Astrocyte (in vitro differentiated cells and primary cell): ENCODE measurements at places on chromosomes 1 and 21. TPM values are rescaled to one million over a fixed set of nuclear protein-coding genes. Genes with fewer than 3 reads are reported as not detected.

ELF3 gene
- total RNA-seq, result 2.5 and 2.9 TPM in 2 replicates

DNA sequence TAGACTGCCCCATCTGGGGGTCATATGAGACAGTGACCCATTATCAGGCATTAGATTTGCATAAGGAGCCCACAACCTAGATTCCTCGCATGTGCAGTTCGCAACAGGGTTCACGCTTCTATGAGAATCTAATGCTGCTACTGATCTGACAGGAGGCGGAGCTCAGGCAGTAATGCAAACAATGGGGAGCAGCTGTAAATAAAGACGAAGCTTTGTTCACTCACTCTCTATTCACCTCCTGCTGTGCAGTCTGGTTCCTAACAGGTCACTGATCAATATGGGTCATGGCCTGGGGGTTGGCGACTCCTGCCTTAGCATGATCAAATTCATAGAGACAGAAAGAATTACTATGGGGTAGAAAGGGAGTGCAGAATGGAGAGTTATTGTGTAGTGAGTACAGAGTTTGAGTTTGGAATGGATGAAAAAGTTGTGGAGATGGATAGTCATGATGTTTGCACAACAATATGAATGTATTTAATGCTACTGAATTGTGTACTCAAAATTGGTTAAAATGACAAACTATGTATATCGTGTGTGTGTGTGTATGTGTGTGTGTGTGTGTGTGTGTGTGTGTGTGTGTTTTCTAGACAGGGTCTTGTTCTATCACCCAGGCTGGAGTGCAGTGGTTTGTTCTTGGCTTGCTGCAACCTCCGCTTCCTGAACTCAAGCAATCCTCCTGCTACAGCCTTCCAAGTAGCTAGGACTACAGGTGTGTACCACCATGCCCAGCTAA is 42.2 kb downstream of the BTF3L4 start:
- no peak for DNase-seq

KRTAP7-1 gene
- total RNA-seq, result not detected in 2 replicates

- no peak for DNase-seq
Observed at GRCh38 chr1:221241157-221241556, 361.9 kb downstream of the HLX start.

LCE6A gene
- total RNA-seq, result not detected in 2 replicates

IKBKE gene
- 15.5 and 17.0 TPM in 2 replicates for total RNA-seq

DNA sequence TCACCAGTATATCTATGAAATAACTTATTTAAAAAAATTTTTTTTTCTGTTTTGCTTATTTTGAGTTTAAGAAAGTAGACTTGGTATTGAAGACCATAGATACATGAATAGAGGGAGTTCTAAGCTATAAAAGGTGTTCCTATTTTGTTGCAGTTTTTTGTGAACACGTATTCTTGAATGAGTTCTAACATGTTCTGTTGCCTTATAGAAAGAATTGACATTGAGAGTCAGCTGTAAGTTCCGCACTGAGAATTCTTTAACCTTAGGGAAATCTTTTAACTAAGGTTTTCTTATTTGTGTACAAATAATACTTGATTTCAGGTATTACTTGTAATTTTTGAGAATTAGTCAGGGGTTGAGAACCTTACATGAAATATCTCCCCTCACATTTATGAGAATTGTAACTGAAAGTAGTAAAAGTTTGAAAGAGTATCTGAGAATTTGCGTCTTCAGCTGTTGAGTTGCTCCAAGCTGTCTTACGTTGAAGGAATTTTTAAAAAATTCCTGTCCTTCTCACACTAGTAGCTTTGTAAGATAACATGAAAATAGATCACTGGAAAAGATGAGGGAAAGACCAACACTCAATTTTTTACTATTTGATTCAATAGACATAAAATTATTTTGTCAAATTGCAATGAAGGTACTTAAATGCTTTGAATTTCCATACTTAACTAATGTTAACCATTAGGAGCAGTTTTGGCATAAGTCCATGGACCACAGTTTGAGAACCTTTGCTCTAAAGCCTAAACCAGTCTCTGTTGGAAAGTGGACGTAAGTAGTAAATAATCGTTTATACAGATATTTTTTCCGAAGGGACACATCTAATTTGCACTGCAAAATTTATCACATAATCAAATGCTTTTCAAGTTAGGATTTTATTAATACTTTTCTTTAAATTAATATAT is 3.8 kb downstream of the DR1 start:
- peak; percentile 19 for DNase-seq

OR10J1 gene
- total RNA-seq, result not detected in 2 replicates

SV2A gene
- total RNA-seq, result 6.4 and 6.8 TPM in 2 replicates

DNA sequence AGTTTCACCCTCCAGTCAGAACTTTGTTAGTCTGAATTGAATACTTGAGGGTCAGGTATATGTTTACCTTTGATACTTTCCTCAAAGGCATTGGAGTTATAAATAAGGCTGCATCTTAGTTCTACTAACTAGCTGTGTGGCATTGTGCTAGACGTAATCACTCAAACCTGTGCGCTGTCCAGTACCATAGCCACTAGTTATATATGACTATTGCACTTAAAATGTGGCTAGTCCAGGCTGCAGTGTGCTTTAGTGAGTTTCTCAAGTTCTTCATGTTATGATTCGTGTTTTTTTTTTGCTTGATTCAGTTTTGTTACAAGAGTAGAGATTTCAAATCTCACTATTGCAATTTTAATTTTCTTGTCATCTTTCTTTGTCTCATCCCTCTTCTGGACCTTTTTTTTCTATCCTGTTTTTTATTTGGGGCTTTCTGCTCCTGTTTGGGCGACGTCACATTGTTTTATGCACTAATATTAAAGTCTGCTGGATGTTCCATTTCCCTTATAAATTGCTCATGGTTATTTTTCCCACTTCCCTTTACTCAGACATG is 5.7 kb downstream of the MAN1A2 start:
- DNase-seq, result peak; percentile 34

- DNase-seq, result peak; percentile 36
Observed at GRCh38 chr1:234148816-234149215, 224.4 kb upstream of the COA6 start.

GRCh38 chr1:107673006-107673405 is 292.0 kb downstream of the VAV3 start:
- DNase-seq, result no peak

DNA sequence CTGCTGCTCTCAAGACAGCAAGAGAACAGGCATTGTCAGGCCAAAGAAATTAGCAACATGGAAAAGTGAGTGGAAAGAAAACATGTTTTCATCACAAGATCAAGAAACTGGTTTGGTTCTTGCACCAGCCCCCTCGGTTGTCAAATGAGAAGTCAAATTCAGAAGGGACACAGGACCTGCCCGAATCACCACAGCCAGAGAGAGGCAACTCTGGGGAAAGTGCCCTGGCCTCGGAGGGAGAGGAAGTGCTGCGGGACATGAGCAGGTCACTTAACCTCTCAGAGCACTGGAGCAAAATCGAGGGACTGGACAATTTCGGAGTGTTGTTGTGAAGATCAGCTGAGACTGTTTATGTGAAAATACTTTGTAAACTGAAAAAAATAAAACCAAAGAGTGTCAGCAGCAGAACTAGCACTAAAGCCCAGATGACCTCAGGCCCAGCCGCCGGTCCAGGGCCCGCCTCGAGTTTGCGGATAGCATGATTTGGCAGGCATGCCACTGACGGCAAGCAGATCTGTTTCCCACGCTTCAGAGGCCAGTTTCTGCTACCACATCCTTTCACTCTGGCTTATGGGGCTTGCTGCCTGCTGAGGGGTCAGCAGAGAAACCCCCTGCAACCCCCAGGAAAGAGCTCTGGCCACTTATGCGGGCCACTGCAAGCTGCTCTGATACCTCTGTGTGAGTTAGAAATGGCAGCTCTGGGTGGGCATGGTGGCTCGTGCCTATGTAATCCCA is 32.1 kb downstream of the CD247 start:
- DNase-seq, result no peak

DAB1 gene
- total RNA-seq, result 0.91 and 1.6 TPM in 2 replicates

GRCh38 chr1:39500862-39501389 is 9.5 kb downstream of the BMP8A start:
- no peak for DNase-seq

- DNase-seq, result no peak
Observed at GRCh38 chr1:159973350-159973940, 19.4 kb upstream of the SLAMF9 start.

RHEX gene
- total RNA-seq, result not detected in 2 replicates

ZNF687 gene
- 15.4 and 19.1 TPM in 2 replicates for total RNA-seq

DNA sequence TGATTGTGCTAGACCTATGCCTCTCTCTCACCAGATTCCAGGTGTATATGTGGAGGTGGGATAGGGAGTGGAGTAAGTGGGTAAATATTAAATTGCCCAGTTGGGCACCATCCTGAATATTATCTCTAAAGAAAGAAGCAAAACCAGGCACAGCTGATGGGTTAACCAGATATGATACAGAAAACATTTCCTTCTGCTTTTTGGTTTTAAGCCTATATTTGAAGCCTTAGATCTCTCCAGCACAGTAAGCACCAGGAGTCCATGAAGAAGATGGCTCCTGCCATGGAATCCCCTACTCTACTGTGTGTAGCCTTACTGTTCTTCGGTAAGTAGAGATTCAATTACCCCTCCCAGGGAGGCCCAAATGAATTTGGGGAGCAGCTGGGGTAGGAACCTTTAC is at the start of gene FCER1A:
Gene FCER1A, plus strand, starts transcription at position 242 of the 400 bp plus-strand sequence. Its CDS starts 29 bp downstream, at position 271.
- no peak for DNase-seq

- DNase-seq, result no peak
Observed at GRCh38 chr1:204777591-204777990, 92.1 kb upstream of the LRRN2 start.

DNA sequence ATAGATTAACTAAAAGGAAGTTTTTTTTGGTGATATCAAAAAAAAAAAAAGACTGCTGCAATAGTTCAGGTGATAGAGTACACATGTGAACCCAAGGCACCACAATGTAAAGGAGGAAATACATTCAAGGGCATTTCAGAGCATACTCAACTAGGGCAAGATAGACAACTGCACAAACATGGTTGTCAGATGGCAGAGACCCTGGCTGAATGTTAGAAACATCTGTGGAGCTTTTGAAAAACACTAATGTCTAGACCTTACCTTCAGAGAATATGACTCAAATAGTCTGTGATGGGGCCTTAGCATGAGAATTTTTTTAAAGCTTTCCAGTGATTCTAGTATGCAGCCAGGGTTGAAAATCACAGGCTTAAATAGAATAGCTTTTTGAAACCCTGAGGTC is 173.6 kb downstream of the VAV3 start:
- DNase-seq, result no peak

GRCh38 chr1:155083865-155084721 is 5.5 kb downstream of the EFNA3 start:
- DNase-seq, result no peak

- peak; percentile 68 for DNase-seq
Observed at GRCh38 chr1:207362962-207363860, 41.7 kb downstream of the CD55 start.

- no peak for DNase-seq
Observed at GRCh38 chr1:7298145-7298544, 473.0 kb upstream of the VAMP3 start.

DNA sequence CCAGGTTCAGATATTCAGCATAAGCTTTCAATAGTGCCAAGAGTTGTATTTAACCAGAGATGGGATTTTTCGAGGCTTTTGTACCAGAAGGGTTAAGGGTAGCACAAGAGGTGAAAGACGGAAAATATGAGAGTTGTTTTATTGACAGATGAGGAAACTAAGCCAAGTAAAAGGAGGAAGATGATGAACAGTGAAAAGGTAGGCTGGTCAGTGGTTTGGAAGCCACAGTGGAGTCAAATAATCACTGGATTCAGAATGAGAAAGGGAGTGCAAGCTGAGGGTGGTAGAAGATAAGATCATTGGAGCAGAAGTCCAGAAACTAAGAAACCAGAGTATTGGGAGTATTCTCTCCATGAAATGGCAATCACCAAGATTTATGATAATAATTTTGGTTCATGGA is 45.7 kb downstream of the ANGPTL1 start:
- DNase-seq, result no peak

- peak; percentile 10 for DNase-seq
Observed at GRCh38 chr1:157073944-157074685, 25.5 kb downstream of the ETV3L start.

MFAP2 gene
- total RNA-seq, result 121 and 132 TPM in 2 replicates

TMEM240 gene
- 7.0 and 9.0 TPM in 2 replicates for total RNA-seq

PDPN gene
- 39.7 and 59.2 TPM in 2 replicates for total RNA-seq

DNA sequence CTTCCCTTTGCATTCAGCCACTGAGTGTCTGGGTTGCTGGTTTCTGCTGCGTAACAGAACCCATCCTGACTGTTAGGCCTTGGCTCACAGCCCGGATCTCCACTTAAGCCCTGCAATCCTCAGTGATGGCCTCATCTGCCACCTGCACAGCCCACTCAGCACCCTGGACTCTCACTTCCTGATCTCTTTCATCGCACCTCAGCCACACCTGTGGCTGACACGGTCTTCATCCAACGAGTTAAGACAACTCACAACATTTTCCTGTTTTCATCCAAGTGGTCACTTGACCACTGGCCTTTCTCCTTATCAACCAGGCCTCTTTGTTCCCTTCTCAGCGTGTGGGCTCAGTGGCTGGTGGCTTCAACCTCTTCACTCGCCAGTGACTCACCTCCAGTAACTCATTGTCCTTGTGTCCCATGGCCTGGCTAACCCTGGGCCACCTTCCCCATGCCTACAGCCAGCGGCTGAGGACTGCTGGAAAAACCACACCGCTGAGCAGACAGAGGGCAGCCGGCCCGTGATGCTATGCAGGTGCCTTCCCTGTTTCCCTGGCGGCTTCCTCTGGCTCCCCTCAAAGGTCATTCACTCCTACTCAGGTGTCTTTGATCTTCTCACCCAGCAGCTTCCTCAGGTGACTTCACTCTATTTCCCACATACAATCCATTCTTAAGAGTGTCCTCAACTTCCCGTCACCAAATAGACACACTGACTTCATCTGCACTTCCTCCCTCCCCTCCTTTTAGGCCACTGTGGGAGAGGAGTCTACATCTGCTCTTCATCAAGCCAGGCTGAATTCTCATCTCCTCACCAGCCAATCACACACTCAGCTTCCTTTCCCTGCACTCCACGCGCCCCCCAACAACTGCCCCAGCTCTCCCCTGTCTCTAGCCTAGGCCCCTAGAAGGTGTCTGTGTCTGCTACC is 19.9 kb upstream of the EDN2 start:
- DNase-seq, result peak; percentile 69
